ENCODE measurements at places on chromosomes 11 and 22.
A peak's percentile ranks its signal among the peaks of the same experiment; 100 is the strongest.

- no peak for DNase-seq
These were observed 29.8 kb downstream of the LMO1 start for GRCh38 chr11:8233691-8234424.

GRCh38 chr11:134585666-134586610, 173.9 kb upstream of the B3GAT1 start:
- no peak for DNase-seq

DNA sequence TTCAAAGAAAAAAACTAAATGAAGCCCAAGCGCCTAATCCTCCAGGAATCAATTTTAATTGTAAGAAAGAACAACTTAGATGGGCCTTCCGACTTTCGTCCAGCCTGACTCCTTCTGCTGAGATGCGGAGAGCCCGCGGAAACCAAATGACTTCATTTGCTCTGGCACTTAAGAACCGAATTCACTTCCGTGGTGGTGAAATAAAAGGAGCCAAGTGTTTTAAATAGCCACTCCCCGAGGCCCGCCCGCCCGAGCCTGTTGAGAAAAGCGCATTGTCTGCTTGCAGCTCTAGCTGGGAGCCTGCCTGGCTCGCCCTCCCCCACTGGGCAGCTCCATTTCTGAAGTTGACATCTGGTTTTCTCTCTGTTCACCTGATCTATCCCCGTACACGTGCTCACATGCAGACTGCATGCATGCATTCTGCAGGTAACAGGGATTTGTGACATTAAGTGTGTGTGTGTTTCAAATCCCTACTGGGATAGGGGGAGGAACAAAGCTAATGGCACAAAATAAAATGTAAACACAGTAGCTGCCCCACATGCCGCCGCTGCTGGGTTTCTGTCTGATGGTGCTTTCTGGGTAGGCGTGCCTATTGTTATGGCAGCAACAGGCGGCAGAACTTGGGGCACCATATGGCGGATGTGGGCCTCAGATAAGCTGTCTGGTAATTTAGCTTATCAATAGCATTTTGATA, 6.2 kb downstream of the TEAD1 start:
- DNase-seq = peak; percentile 91

DNA sequence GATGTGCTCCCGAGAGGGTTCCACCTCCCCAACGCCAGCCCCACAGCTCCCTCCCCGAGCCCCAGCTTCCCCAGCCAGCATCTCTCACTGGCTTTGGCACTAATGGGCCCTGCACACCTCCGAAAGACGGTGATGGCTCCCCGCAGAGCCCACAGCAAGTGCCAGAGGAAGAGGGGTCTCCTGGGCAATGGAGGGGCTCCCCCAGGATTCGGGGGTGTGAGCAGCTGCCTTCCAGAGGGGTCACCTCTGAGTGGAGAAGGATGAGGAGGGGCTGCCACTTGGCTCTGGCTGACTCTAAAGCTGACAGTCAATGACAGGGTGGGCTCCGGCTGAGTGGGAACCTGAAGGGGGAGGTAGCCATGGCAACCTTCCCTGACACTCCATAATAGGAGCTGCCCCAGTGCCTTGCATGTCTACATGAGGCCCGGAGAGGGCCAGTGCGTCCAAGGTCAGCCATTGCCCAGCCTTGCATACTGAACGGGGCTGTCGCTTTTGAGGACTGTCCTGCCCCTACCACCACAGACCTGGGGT, 98.6 kb upstream of the SYT13 start:
- DNase-seq = no peak

GRCh38 chr11:126419801-126420697, 64.6 kb downstream of the ST3GAL4 start:
- no peak for DNase-seq

- DNase-seq = no peak
These were observed 3.8 kb downstream of the LMNTD2 start for GRCh38 chr11:556662-557256.

GRCh38 chr11:118896921-118897591, 13.4 kb downstream of the CXCR5 start:
- peak; percentile 6 for DNase-seq

DNA sequence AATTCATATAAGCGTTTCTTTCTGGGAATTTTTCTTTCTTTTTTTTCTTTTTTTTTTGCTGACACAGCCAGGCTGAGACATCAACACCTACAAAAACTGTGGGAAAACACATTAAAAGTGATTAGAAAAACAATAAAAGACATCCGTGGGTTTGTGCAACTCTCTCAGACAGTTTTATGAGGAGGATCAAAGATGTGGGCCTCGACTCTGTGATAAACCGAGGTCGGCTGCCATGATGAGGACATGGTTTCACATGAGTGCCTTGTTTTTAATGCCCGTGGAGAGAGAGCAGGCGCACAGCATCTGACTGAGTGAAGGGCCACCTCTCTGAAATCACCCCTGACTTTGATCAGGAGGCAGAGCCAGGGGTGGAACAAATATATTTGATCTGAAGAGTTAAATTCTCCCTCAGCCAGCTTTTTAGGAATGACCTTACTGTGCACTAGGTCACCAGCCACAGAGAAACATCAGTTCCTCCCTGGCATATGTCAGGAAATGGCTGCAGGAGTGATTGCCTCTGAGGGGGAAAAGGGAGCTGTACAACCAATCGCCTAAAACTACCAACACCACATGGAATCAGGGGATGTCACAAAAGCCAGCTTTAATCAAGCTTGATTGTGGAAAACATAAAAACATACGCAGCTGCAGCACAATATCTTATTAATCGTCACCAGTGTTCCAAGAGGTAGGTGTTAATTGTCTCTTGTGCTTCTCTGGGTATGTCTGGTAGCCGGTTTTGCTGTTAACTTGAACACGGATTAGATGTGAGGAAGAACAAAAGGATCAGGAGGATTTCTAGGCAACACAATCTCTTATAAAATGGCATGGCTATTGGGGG, 164.7 kb downstream of the MAML2 start:
- DNase-seq = no peak

DNA sequence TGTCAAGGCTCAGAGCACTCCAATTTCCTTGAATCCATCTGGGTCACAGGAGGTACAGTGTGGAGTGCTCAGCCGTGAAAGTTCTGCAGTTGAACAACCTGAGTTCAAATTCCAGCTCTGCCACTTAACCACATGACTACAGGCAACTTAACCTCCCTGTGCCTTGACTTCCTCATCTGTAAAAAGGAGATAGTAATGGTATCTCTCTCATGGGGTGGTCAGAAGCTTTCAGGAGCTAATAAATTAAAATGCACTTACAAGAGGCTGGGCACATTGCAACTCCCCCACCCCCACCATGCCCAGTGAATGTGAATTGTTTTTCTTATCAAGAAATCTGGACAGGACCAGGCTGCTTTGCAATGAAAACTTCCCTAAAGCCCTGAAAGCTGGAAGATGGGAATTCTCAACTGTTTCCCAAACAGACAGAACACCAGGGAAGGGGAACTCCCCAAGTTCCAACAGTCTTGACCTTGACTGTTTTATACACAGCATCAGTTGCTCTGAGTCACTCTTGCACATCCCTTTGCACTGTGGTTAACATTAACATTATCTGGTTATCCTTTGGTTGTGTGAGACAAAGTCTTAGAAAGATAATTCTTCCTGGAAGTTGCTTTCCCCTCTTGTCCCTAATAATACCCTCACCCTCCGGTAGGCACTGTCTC, 137.0 kb downstream of the SLC1A2 start:
- DNase-seq = no peak

DNA sequence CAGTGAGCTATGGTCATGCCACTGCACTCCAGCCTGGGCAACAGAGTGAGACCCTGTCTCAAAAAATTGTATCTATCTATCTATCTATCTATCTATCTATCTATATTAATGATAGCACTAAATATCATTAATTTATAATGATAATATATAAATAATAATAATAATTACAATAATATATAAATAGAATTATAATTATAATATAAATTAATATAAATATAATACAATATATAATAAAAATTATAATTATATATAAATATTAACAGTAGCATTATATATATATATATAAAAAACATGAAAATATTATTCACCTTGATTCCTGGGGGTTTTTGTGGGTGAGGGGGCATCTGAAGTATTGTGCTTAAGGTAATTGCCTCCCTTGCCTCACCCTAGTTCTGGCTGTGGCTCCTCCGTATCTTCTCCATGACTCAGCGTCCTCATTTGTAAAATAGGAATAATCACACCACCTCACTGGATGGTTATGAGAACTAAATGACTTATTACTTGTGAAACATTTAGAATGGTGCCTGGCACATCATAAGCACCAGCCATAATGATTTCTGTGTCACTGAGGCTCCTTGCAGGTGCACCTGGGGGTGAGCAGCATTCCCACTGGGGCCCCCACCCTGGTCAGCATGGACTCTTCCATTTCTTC, 18.8 kb downstream of the RASD2 start:
- no peak for DNase-seq

DNA sequence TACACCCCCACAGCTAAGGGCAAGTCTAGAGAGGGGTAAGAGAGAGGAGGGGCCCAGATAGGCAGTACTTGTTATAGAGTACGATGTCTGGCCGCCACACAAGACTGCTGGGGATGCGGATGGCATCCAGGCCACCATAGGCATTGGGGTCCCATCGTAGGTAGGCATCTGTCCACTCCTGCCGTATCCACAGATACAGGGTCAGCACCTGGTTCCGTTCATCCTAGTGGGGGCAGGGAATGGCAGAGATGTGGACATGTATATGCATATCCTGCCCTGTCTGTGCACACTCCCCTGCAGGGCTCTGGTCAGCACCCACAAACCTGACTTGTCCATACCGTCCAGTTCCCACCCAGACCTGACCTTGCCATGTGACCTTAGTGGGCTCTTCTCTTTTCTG, 2.1 kb downstream of the CHRNA10 start:
- DNase-seq = no peak

GRCh38 chr11:980438-981357, 55.0 kb downstream of the AP2A2 start:
- no peak for DNase-seq

DNA sequence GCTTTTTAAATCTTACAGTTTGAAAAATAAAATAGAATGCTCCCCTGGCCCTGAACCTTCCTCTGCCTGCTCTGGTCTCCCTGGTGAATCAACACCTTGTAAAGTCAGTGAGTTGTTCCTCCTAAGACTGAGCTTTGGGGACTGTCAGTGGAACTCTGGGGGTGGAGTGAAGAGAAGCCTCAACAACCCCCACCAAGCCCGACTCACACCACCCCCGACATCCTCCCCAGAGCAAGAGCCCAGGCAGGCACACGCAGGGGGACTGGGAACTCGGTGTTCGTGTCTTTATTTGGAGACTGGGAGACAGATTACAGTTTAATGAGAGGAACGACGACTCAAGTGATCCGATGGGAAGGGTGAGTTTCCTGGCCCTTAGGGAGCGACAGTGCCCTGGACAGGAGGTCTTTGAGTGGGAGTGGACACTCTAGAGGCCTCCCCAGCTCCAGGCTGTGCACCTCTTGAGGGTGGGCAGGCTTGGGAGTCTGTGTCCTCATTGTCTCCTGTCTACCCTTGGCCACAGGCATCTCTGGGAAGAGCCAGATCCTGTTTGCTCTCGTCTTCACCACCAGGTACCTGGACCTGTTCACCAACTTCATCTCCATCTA, 6.2 kb downstream of the KDELR3 start:
- no peak for DNase-seq

DNA sequence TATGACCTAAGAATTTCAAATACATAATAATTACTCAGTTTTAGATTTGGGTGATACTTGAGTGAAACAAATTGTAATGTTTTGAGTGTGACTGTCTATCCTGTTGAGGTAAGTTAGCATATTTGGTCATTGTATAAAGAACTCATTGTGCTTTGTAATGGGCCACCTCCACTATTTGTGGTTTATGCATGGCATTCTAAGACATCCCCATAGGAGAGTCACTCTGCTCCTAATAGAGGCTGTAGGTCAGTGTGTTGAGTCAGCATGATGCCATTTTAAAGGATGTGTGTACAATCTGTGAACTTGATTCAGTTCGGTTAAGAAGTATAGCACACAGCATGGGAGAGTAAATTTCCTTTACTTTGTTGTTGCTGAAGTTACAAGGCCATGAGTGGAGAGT, 1112.4 kb downstream of the JRKL start:
- DNase-seq = no peak

- DNase-seq = no peak
These were observed 3.1 kb upstream of the EHD1 start for GRCh38 chr11:64881476-64881875.

- DNase-seq = no peak
These were observed 20.0 kb upstream of the TUB start for GRCh38 chr11:8060801-8061554.

- DNase-seq = no peak
These were observed 24.0 kb downstream of the SMCO4 start for GRCh38 chr11:93519179-93519578.

- DNase-seq = no peak
These were observed 253.7 kb upstream of the CHORDC1 start for GRCh38 chr11:90476442-90477007.

- DNase-seq = no peak
These were observed 6.9 kb upstream of the SREBF2 start for GRCh38 chr22:41826021-41826420.

GRCh38 chr11:67999704-68000103, 4.2 kb downstream of the UNC93B1 start:
- no peak for DNase-seq

DNA sequence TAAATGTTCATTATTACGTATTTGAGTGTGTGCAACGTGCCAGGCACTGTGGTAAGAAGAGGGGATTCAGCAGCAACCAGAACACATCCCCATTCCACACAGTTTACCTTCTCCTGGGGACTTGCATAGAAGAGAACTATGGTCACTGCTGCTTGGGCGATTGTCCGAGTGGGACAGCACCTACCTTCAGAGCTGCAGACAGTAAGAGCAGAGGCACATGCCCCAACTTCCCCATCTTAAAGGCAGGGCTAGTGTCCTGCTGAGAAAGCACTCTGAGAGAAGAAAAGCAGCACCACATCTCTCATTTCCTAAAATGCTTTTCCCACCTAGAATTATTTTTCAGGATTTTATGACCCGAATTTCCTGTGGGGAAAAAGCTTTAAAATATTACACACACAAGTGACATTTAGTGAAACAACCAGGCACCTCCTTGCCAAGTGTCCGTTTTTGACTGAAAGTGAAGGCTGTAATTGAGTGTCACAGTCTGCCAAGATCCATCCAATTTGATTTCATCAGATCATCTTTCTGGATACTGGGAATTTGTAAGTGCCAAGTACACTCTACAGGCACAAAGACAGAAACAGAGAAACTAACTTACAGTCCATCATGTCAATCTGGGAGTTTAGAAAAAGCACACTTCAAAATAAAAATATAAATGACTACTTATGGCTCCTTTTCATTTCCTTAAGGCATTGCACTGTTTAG, 24.6 kb downstream of the TRAF6 start:
- no peak for DNase-seq

- no peak for DNase-seq
These were observed 40.5 kb upstream of the CABP7 start for GRCh38 chr22:29679316-29679715.

- no peak for DNase-seq
These were observed 55.7 kb downstream of the TSPAN18 start for GRCh38 chr11:44782478-44782877.
